ENCODE measurements at places on chromosomes 2 and 18. TPM values are rescaled to one million over a fixed set of nuclear protein-coding genes. Genes with fewer than 3 reads are reported as not detected.

The TEKT4 gene
- total RNA-seq: 0.26 TPM

The NPPC gene
- not detected for total RNA-seq

The GALNT3 gene
- 61.1 TPM for total RNA-seq

The ACMSD gene
- 0.33 TPM for total RNA-seq

The STON1 gene
- 0.47 TPM for total RNA-seq

The COL4A3 gene
- not detected for total RNA-seq

The KYNU gene
- 3.3 TPM for total RNA-seq

The GALNT13 gene
- total RNA-seq: 0.17 TPM

The SERPINB4 gene
- 0.35 TPM for total RNA-seq

The CTAGE1 gene
- not detected for total RNA-seq

The EGR4 gene
- total RNA-seq: 0.12 TPM

The C2orf76 gene
- 8.3 TPM for total RNA-seq

The CYP27C1 gene
- 0.67 TPM for total RNA-seq

The GALNT14 gene
- 12.7 TPM for total RNA-seq

The KATNAL2 gene
- 1.4 TPM for total RNA-seq

The FZD7 gene
- 66.5 TPM for total RNA-seq

The TCF7L1 gene
- 26.4 TPM for total RNA-seq

The RAMP1 gene
- total RNA-seq: 3.7 TPM

The TMEM87B gene
- 35.0 TPM for total RNA-seq

The HEATR5B gene
- 32.2 TPM for total RNA-seq

The SPDYA gene
- 1.2 TPM for total RNA-seq

The GRP gene
- not detected for total RNA-seq

The ANTXR1 gene
- 23.3 TPM for total RNA-seq

The GPAT2 gene
- 5.4 TPM for total RNA-seq

The ADGRF3 gene
- 0.17 TPM for total RNA-seq

The HOXD13 gene
- total RNA-seq: not detected

The RESP18 gene
- total RNA-seq: not detected

The GALR1 gene
- total RNA-seq: not detected

The POMC gene
- 0.83 TPM for total RNA-seq

The RGPD3 gene
- 0.33 TPM for total RNA-seq

The GPR55 gene
- not detected for total RNA-seq

The ZBTB14 gene
- 6.0 TPM for total RNA-seq

The OR6B2 gene
- not detected for total RNA-seq

The NT5C1B gene
- 0.17 TPM for total RNA-seq

The CELF4 gene
- 0.67 TPM for total RNA-seq

The ATRAID gene
- 127 TPM for total RNA-seq

The MEIS1 gene
- total RNA-seq: 2.3 TPM
